ENCODE measurements at places on chromosomes 16 and 17. TPM values are rescaled to one million over a fixed set of nuclear protein-coding genes. Genes with fewer than 3 reads are reported as not detected.

DNA sequence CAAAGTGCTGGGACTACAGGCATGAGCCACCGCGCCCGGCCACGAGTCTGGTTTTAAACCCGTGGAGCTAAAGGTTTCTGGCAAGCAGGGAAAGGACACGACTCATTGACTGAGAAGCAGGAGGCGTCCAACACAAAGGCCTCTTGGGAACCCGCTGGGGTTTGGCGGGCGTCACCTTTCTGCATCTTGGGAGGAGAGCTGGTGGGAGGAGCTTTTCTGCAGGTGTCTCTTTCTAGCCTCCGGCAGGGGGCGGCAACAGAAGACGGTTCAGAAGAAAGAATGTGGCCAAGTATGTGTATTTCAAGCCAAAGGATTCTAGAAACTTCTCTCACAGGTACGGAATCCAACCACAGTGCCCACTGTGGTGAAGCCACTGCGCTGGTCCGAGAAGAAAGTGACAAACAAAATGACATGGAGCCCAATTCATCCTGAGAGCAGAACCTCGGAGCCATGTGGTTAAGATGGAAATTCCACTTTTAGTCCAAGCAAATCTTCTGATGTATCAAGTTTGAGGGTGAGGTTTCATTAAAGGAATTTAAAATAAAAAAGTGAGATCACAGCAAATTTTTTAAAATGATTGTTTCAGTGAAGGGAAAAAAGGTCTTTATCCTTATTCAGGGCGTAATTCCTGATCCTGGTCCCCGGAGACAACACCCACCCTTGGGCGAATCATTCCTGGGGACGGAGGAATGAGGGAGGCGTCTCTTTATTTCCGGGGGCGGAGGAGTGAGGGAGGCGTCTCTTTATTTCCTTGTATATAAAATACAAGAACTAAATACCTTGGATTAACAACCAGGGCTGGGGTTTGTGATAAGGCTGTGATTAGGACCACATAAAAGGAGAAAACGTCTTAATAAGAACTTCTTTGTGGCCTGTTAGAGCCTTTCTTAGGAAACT, 97.6 kb downstream of the MRM3 start:
- peak; percentile 78 for DNase-seq
- H3K4me3 ChIP-seq = no peak overlapping the region

DNA sequence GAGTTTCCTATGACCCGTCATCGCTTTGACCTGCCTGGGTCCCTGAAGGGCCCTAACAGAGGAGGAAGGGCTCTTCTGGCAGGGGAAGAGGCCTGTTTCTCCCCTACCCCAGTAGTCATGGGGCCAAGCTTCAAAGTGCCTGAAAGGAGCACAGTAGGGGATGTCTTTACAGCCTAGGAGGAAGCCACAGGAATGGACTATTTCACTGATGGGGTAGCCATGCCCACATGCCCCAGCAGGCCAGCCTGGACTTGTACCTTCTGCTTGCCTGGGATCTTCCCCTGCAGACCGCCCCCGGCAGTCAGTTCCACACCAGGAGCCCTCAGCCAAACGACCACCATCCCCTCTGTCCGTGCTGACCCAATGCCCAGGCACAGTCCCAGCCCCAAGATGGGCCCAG, 41.8 kb upstream of the PEMT start:
- no peak for DNase-seq
- H3K4me3 ChIP-seq = no peak overlapping the region
- H3K36me3 ChIP-seq = no peaks in the 10 kb centered on the region
- peaks cover 8% of the 10 kb centered on the region for H3K4me1 ChIP-seq
- H3K27ac ChIP-seq = no peak overlapping the region

GRCh38 chr16:67966549-67967182, 1.8 kb downstream of the SLC12A4 start:
- peaks cover 18% of the 10 kb centered on the region for H3K4me1 ChIP-seq
- peaks cover 9% of the 10 kb centered on the region for H3K36me3 ChIP-seq
- no peaks in the 10 kb centered on the region for H3K27me3 ChIP-seq
- peak overlapping the region; percentile 95 for H3K27ac ChIP-seq
- H3K4me3 ChIP-seq = peak overlapping the region; percentile 84

DNA sequence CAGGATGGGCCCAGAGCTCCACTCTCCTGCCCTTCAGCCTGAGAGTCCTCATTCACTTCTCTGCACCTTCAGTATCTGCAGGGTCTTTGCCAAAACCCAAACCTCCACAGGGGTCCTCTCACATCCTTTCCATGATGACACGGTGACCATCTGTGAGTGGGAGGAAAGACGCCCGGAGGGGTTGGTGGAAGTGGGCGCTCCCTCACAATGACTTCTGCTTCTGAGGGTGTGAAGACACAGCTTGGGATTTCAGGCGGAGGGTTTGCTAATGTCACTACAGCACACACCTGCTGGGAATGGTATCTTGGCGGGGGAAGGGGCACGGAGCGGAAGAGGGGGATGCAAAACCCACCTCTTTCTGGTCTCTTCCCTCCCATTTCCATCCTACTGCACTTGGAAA, 115.1 kb upstream of the SDK2 start:
- peaks cover 2% of the 10 kb centered on the region for H3K27me3 ChIP-seq
- DNase-seq = no peak
- H3K4me3 ChIP-seq = no peak overlapping the region

GRCh38 chr16:55189682-55190636, 134.0 kb upstream of the IRX6 start:
- no peaks in the 10 kb centered on the region for H3K36me3 ChIP-seq
- DNase-seq = no peak
- no peak overlapping the region for H3K4me3 ChIP-seq
- H3K4me1 ChIP-seq = no peaks in the 10 kb centered on the region

DNA sequence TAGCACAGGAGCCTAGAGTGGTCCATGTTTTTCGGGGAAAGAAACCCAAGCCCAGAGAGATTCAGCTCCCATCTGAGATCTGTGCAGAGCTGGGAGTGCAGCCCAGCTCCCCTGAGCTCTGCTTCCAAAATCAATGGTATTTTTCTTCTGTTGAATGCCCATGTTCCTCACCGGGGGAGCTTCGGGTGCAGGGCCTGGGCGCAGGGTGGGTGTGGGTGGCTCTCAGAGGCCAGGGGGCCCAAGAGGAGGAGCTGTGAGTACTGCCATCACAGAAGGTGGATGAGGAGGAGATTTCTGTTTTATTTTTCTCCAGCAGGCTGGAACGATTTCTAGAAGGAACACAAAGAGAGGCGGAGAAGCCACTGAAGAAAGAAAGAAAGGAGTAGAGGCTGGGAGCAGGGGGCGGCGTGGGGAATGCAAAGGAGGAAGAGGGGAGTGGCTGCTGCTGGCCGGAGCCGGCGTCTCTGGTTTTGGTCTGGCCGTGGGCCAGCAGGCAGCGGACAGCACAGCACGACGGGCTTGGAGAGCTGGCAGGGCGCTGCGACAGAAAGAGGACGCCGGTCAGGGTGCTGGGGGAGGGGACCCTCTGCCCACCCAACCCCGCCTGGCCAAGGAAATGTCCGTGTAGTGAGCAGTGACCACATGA, 76.2 kb upstream of the KSR1 start:
- peaks cover 8% of the 10 kb centered on the region for H3K36me3 ChIP-seq
- no peak overlapping the region for H3K27ac ChIP-seq
- DNase-seq = no peak
- H3K27me3 ChIP-seq = peaks cover 30% of the 10 kb centered on the region
- no peak overlapping the region for H3K4me3 ChIP-seq
- H3K4me1 ChIP-seq = peaks cover 8% of the 10 kb centered on the region

GRCh38 chr17:67528751-67529436, 151.8 kb downstream of the PITPNC1 start:
- no peak for DNase-seq
- H3K4me1 ChIP-seq = peaks cover 12% of the 10 kb centered on the region
- H3K27ac ChIP-seq = no peak overlapping the region
- H3K4me3 ChIP-seq = no peak overlapping the region

- peak overlapping the region; percentile 35 for H3K27ac ChIP-seq
- DNase-seq = no peak
- no peaks in the 10 kb centered on the region for H3K27me3 ChIP-seq
Measured at GRCh38 chr16:87704754-87705353, 60.9 kb downstream of the KLHDC4 start.

DNA sequence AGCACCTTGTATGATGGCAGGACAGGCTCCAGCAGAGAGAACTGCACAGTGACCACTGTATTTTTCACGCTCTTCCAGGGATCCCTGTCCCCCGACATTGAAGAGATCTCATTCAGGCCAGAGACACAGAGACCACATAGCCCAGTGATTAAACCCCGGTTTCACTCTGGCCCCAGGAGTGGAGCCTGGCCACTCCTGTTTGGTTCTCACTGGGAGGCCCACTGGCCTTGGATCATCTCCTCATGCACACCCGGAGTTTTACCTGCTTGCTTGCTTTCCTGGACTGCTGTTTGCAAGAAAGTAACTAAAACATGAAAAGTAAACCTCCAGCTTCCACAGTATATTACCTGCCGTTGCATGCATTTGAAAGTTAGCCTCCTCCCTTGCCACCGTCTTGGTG, 13.2 kb upstream of the CLEC18C start:
- no peak overlapping the region for H3K4me3 ChIP-seq
- no peaks in the 10 kb centered on the region for H3K27me3 ChIP-seq
- no peak overlapping the region for H3K27ac ChIP-seq
- no peak for DNase-seq
- no peaks in the 10 kb centered on the region for H3K4me1 ChIP-seq

GRCh38 chr16:52718046-52718445, 171.1 kb upstream of the TOX3 start:
- no peak for DNase-seq
- H3K27ac ChIP-seq = no peak overlapping the region
- no peaks in the 10 kb centered on the region for H3K36me3 ChIP-seq
- H3K27me3 ChIP-seq = no peaks in the 10 kb centered on the region
- no peaks in the 10 kb centered on the region for H3K4me1 ChIP-seq

DNA sequence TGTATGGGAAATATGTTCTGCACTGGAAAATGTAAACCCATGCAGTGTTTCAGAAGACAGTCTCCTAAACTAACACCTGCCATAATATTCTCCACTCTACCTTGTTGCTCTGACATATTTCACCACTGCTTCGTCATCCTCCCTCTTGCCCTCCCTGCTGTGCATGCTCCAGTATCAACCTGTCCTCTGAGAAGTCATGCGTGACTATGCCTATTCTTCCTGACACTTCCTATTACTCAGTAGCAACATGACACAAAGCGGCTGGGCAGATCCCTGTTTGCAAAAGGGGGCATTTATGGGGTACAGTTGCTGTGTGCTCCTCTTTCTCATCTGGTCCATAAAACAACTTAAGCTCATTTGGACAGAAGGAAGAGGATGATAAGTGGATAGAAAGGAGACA, 805.6 kb upstream of the EEF2KMT start:
- H3K36me3 ChIP-seq = peaks cover 2% of the 10 kb centered on the region
- H3K4me1 ChIP-seq = no peaks in the 10 kb centered on the region
- no peak for DNase-seq
- no peaks in the 10 kb centered on the region for H3K27me3 ChIP-seq
- H3K27ac ChIP-seq = no peak overlapping the region
- no peak overlapping the region for H3K4me3 ChIP-seq

DNA sequence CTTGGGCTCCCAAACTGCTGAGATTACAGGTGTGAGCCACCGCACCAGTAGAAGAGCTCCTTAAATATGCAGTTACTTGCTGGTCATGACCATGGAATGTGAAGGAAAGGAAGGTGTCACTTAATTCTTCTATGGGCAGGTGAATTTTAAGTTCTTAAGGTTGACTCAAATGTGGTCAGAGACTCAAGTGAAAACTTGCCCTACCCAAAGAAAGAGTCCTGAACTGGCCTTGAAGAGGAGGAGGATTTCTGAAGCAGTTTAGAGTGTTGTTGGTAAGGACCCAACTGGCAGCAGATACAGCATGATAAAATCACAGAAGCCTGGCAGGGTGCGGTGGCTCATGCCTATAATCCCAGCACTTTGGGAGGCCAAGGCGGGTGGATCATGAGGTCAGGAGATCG, 29.4 kb downstream of the CHD9 start:
- peaks cover 4% of the 10 kb centered on the region for H3K36me3 ChIP-seq
- H3K4me1 ChIP-seq = peaks cover 3% of the 10 kb centered on the region
- H3K27ac ChIP-seq = no peak overlapping the region
- no peaks in the 10 kb centered on the region for H3K27me3 ChIP-seq

DNA sequence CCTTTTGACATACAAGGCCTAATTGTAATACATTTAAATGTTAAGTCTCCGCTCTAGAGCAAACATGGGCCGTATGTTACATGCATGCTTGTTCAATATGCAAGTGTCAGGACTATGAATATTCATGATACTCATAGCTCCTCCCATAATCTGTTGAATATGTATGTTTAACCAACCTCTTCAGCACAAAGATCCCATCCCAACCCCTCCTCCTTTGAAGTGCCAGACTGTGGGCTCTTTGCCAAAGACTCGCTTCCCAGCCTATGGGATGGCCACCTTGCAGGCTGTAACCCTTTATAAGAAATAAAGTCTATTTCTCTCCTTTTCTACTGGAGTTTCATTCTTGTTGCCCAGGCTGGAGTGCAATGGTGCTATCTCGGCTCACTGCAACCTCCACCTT, 156.2 kb downstream of the ABCC12 start:
- H3K27me3 ChIP-seq = peaks cover 3% of the 10 kb centered on the region
- no peak overlapping the region for H3K4me3 ChIP-seq
- no peaks in the 10 kb centered on the region for H3K4me1 ChIP-seq
- H3K27ac ChIP-seq = no peak overlapping the region
- H3K36me3 ChIP-seq = no peaks in the 10 kb centered on the region
- no peak for DNase-seq

GRCh38 chr17:34549966-34550365, 29.4 kb upstream of the TMEM132E start:
- H3K4me1 ChIP-seq = no peaks in the 10 kb centered on the region
- no peak overlapping the region for H3K4me3 ChIP-seq
- no peak overlapping the region for H3K27ac ChIP-seq
- H3K36me3 ChIP-seq = no peaks in the 10 kb centered on the region
- DNase-seq = no peak

DNA sequence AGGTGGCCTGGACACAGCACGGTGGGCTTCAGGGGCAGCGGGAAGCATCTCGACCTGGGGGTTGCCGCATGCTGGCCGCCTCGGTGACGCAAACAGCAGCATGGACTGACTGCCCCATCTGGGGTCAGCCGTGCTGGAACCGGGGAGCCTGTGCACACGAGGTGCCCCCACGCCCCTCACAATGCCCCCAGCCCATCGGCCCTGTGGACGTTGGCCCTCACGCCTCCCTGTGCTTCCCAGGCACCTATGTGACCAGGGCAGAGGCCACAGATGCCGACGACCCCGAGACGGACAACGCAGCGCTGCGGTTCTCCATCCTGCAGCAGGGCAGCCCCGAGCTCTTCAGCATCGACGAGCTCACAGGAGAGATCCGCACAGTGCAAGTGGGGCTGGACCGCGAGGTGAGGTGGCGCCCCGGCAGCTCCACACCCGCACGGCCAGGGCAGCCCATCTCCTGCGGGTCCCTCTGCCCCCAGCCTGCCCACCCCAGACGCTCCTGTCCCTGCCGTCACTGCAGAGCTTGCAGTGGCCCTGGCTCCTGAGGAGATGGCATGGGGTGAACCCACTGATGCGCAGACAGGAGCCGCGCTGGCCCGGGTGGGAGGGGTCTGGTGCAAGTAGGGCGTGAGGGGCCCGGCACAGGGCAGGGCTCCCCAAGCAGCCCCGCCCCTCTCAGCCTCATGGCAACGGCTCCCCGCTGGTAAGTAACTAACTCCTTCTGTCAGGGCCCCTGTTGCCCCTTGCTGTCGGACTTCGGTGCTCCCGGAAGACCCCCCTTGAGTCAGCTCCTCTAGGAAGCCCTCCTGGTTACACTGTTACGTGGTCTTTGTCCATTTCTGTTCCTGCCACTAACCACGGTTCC, 13.6 kb downstream of the CDH15 start:
- no peaks in the 10 kb centered on the region for H3K27me3 ChIP-seq
- H3K27ac ChIP-seq = no peak overlapping the region
- no peaks in the 10 kb centered on the region for H3K4me1 ChIP-seq
- no peaks in the 10 kb centered on the region for H3K36me3 ChIP-seq
- H3K4me3 ChIP-seq = no peak overlapping the region

OR3A1 gene
- total RNA-seq = 0.23 TPM

SPAG7 gene
- total RNA-seq = 60.5 TPM

CTRB1 gene
- total RNA-seq = not detected

EFCAB13 gene
- 5.9 TPM for total RNA-seq

FN3K gene
- total RNA-seq = 1.2 TPM

FNDC8 gene
- total RNA-seq = not detected

All from activated CD8-positive, alpha-beta memory T cell treated with anti-CD3 and anti-CD28 coated beads, Interleukin-2, amount 10 ng/mL, durations not matched to agents 7 days and 5 days (primary cell).